Stimulated activated CD4-positive, alpha-beta T cell treated with anti-CD3 and anti-CD28 coated beads, Interleukin-4, amount 100 ng/mL, for 48 hours (primary cell): ENCODE measurements at places on chromosomes 13 and 19.

DNA sequence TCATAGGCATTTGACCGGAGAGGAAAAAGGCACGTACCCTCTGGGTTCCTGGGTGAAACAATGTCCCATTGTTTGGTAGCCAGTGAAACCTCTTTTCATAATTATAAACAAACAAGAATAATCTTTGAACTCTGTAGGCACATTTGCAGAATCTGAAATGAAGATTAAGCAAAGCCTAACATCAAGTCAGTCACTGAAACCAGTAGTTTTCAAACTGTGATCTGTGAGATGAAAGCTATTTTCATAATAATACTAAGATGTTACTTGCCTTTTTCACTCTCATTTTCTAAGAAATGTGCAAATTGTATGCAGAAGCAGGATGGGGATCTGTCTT, 105.4 kb downstream of the WDFY2 start:
- DNase-seq: no peak

- no peak for DNase-seq
These were observed 353.7 kb downstream of the SLITRK6 start for GRCh38 chr13:85445534-85445933.

DNA sequence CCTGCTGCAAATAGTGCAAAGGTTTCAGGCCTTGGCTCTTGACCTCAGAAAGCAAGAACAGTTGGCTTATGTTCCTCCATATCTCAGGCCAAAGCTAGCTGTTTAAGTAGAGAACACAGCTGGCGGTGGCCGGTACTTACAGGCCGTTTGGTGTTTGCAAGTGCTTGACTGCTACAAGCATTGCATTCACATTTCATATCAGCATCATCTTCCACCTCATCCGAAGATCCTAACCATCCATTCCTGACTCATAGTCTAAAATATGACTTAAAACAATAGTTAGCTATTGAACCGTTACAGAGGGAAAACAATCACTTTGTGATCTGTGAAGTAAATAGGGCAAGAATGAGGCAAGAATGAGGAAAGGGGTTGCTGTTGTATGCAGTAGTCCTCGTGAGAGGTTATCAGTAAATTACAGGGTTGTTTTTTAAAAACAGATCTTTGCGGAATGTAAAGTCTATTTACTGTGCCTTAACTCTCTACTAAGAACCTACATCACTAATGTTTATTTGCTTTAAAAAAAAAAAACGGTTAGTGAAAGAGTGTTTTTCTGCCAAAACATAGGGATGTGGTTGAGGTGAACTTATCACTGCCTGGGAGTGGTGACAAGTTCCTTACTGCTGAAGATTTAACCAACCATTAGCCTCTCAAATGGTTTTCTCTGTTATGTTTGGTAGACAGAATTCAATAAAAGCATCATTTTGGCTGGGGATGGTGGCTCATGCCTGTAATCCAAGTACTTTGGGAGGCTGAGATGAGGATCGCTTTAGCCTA, 21.6 kb upstream of the WDR88 start:
- DNase-seq: no peak

GRCh38 chr13:31011193-31011860, 78.9 kb downstream of the TEX26 start:
- no peak for DNase-seq

- no peak for DNase-seq
These were observed 31.4 kb downstream of the PHF11 start for GRCh38 chr13:49527123-49527522.

DNA sequence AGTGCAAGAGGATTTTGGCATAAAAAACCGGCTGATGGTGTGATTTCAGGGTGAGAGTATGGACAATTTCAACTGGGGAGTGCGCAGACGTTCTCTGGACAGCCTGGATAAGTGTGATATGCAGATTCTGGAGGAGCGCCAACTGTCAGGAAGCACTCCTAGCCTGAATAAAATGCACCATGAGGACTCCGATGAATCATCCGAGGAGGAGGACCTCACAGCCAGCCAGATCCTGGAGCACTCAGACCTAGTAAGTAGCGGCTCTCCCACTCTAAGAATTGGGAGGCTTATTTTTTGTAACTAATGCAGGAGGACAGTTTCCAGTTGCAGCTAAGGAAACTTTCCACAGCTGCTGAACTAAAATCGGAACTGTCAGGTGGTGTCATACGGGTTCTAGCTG, 53.6 kb downstream of the ZAR1L start:
- no peak for DNase-seq

- DNase-seq: no peak
These were observed 354 bp downstream of the CYP4F3 start for GRCh38 chr19:15640904-15641597.

GRCh38 chr19:31706131-31706530, 356.9 kb upstream of the TSHZ3 start:
- DNase-seq: no peak

GRCh38 chr19:18645035-18645511, 8.2 kb downstream of the KLHL26 start:
- no peak for DNase-seq

GRCh38 chr13:25330541-25330940, 29.1 kb downstream of the NUP58 start:
- DNase-seq: no peak

GRCh38 chr13:80408270-80408669, 67.3 kb upstream of the SPRY2 start:
- DNase-seq: no peak

DNA sequence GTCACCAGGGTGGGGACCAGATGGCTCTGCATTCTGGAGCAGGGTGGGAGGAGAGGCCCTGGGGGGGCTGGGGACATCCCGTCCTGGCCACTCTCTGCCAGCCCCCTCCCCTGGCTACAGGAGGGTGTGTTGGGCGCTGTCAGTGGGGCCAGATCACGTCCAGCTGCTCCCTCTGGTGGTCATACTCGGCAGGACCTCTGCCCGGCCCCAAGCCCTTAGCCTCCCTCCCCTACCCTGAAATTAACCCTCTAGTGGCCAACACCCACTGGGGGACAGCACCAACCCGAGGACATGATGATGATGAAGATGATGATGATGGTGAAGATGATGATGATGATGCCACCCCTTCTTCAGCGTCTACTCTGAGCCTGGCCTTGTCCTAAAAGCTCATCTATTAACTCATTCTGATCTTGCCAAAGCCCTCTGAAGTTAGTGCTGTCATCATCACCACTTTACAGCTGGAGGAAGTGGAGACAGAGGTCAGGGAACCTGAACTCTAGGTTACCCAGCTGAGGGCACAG, 590 bp upstream of the LGI4 start:
- DNase-seq: peak; percentile 61

GRCh38 chr13:102589301-102589822, 7.4 kb upstream of the TPP2 start:
- DNase-seq: no peak

- DNase-seq: no peak
These were observed 64.3 kb downstream of the RASL11A start for GRCh38 chr13:27334774-27335435.

DNA sequence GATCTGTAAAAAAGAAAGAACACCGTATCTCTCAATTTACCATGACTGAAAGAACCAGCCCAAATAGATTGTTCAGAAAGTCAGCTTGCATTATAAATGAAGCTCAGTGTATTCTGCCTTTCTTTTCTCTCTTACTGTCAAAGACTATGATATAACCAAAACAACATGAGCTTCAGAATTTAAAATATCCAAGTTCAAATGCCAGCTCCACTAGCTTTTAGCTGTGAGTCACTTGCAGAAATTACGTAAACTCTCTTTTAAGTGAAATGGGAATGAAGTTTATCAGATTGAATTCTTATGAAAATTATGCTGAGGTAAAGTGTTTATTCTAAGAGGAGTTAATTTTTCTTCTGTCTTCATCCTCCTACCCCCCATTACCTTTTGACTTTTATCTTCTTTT, 20.0 kb upstream of the POSTN start:
- DNase-seq: no peak

- no peak for DNase-seq
These were observed 74.6 kb downstream of the GNG7 start for GRCh38 chr19:2627855-2628254.

DNA sequence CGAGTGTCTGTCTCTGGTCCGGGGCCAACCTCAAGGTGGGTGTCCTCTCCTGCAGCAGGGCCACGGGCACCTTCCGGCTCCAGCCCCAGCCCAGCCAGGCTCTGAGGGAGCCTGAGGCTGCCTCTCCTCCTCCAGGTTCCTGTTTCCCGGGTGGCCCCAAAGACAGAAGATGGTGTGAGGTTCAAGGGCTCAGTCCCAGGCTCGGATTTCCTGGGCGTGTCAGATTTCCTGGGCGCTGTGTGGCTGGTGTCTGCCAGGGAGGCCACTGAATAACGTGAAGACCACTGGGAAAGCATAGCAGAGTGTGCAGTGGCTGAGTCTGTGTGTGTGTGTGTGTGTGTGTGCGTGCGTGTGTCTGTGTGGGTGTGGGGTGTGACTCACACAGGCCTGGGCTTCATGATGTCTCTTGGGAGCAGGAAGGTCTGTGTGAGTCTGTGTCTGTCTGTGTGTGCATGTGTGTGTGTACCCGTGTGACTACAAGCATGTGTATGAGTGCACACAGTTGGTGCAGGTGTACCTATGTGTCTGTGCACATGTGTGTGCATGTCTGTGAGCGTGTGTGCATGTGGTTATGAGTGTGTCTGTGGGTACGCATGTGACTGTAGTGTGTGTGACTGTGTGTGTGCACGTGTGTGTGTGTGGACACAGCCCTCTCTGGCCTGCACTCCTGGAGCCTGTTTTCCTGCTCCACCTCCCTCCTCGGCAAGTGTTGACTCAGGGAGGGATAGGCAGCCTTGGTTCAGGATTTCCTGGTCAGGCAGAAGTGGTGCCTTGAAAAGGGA, 28.3 kb downstream of the CEBPA start:
- DNase-seq: peak; percentile 37

- no peak for DNase-seq
These were observed 16.7 kb downstream of the MYBPC2 start for GRCh38 chr19:50449236-50449899.

DNA sequence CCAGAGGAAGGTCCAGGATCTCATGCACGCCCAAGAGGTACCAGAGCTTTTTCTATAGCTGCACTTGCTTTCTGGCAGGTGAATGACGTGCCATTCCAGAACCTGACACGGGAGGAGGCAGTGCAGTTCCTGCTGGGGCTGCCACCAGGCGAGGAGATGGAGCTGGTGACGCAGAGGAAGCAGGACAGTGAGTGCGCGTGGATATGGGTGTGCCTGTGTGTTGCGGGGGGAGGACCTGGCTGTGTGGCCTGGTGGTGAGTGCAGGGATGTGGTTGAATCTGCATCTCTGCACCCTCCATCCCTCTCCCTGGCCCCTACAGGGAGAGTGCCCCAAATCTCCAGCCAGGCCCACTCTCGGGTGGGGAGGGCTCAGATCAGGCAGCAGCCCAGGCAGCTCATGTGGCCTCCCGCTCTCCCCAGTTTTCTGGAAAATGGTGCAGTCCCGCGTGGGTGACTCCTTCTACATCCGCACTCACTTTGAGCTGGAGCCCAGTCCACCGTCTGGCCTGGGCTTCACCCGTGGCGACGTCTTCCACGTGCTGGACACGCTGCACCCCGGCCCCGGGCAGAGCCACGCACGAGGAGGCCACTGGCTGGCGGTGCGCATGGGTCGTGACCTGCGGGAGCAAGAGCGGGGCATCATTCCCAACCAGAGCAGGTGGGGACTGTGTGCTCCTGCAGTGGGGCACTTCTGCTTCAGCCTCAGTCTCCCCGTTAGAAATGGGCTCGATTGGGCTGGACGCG, 22.8 kb downstream of the APBA3 start:
- DNase-seq: no peak

DNA sequence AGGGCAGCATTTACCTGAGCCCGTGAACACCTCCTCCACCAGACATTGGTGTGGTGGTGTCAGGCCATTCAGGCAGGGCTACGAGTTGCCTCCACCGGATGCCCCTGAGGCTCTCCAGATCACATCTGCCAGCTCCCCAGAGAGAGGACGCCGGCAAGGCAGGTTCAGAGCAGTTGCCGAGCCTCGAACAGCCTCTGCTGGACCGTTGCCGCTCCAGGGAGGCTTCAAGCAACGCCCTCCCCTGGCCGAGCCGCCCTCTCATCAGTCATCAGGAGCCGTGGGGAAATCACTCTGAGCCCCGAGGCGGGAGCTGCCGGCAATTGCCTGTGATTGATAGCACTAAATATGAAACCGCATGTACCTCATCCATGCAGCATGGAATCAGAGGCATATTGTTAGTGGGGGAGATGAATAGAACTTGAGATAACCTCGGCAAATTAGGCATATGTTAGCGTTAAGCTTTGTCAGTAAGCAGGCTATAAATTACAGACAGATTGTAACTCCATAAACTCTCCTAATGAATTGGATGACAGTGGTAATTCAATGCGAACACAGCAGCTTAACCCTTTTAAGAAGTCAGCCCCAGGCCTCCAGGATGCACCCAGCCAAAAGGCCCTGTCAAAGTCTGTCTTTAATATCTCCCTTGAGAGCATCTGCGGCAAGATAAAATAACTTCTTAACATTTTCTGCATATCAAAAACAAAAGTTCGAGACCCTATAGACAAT, 29.8 kb upstream of the SPACA7 start:
- no peak for DNase-seq

DNA sequence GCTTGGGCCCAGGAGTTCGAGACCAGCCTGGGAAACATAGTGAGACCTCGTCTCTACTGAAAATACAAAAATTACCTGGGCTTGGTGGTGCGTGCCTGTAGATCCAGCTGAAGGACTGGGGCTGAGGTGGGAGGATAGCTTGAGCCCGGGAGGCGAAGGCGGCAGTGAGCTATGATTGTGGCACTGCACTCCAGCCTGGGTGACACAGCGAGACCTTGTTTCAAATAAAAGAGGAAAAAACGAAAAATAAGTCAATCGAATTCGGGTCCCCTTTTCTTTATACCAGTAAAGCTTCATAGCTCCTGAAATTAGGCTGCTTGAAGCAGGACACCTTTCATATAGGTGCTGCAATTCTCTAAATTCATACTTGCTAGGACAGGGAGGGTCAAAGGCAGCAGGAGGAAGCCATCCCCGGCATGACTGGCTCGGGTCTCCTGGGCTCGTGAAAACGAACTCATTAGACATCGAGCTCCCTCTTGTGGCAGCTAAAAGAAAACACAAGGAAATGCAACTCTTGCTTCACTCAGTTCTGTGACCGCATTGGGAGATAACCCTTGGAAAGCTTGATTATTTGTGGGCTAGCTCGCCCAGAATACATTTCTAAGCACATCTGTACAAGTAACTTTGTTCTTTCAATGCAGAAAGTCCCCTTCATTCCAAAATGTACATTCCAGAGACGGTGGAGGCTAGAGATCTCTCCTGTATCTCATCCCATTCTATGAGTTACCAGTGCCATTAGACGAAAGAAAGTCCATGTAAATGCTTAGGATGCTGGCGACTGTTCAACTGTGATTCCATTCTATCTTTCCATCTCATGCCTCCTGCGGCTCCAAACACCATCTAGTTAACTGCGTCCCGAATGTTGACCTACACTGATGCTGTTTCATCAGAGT, 16.8 kb downstream of the FPR2 start:
- DNase-seq: peak; percentile 6

- no peak for DNase-seq
These were observed 83.4 kb downstream of the UBL3 start for GRCh38 chr13:29767006-29767405.

- DNase-seq: no peak
These were observed 14.5 kb upstream of the IGSF23 start for GRCh38 chr19:44598880-44599279.
